Myometrial cell (primary cell): ENCODE measurements at places on chromosomes 6 and 20. TPM values are rescaled to one million over a fixed set of nuclear protein-coding genes. Genes with fewer than 3 reads are reported as not detected.

FAM83C gene
- not detected in 2 replicates for total RNA-seq

BTN2A1 gene
- 5.5 and 5.8 TPM in 2 replicates for total RNA-seq

BAG2 gene
- total RNA-seq = 21.6 and 23.7 TPM in 2 replicates

OR10C1 gene
- total RNA-seq = not detected in 2 replicates

RIN2 gene
- total RNA-seq = 31.4 and 35.7 TPM in 2 replicates

COL11A2 gene
- under 0.01 TPM in 1 of 2 replicates, not detected in the other for total RNA-seq

ANKRD60 gene
- total RNA-seq = not detected in 2 replicates

TRIM10 gene
- not detected in 2 replicates for total RNA-seq
